Subcutaneous preadipocyte (primary cell): ENCODE measurements at places on chromosomes 7 and 10. TPM values are rescaled to one million over a fixed set of nuclear protein-coding genes. Genes with fewer than 3 reads are reported as not detected.

The GPC2 gene
- 0.73 and 2.3 TPM in 2 replicates for total RNA-seq

The CYP2C19 gene
- total RNA-seq: not detected in 2 replicates

The COBL gene
- total RNA-seq: under 0.01 TPM in 1 of 2 replicates, not detected in the other

The CADPS2 gene
- total RNA-seq: 12.5 and 17.2 TPM in 2 replicates

The CFAP46 gene
- 0.37 and 0.39 TPM in 2 replicates for total RNA-seq

The MAT1A gene
- total RNA-seq: not detected in 2 replicates

The IQUB gene
- 0.20 and 0.37 TPM in 2 replicates for total RNA-seq

The HNRNPA2B1 gene
- total RNA-seq: 111 and 132 TPM in 2 replicates

The NEURL1 gene
- 0.37 and 0.39 TPM in 2 replicates for total RNA-seq

The TDRD1 gene
- 2.6 and 3.3 TPM in 2 replicates for total RNA-seq

The PAX4 gene
- total RNA-seq: not detected in 2 replicates

The DLX5 gene
- not detected in 2 replicates for total RNA-seq

The DRGX gene
- total RNA-seq: not detected in 2 replicates

The C10orf120 gene
- total RNA-seq: not detected in 2 replicates

The INA gene
- 0.37 and 1.2 TPM in 2 replicates for total RNA-seq
